ENCODE measurements at places on chromosomes 5 and 9. TPM values are rescaled to one million over a fixed set of nuclear protein-coding genes. Genes with fewer than 3 reads are reported as not detected.
A peak's percentile ranks its signal among the peaks of the same experiment; 100 is the strongest.

GRCh38 chr9:134627417-134628353 lies 13.9 kb upstream of the COL5A1 start:
- peak; percentile 83 for DNase-seq

DDX4 gene
- total RNA-seq, result not detected

DNA sequence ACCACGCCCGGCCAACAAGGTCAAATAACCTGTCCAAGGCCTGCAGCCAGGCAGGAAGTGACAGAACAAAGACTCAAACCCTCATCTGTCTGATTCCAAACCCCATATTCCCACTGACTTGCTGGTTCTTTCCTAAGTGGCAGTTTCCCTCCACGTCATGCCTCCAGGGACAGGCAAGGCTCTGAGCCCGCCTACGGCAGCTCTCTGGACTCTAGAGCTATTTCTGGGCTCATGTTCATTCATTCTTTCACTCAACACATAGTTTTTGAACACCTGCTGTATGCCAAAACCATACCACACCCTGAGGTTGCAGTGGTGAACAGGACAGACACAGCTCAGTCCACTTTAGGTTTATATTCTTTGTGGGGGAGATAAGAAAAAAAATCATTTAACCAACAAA lies 5.2 kb upstream of the FBP1 start:
- no peak for DNase-seq

- DNase-seq, result no peak
Observed at GRCh38 chr5:154198611-154199230, 8.2 kb downstream of the GALNT10 start.

SMC2 gene
- total RNA-seq, result 5.0 TPM

GRCh38 chr9:112757282-112757883 lies 6.8 kb downstream of the SNX30 start:
- DNase-seq, result peak; percentile 26

GRCh38 chr5:176415240-176415951 lies 943 bp downstream of the CLTB start:
- peak; percentile 72 for DNase-seq

DNA sequence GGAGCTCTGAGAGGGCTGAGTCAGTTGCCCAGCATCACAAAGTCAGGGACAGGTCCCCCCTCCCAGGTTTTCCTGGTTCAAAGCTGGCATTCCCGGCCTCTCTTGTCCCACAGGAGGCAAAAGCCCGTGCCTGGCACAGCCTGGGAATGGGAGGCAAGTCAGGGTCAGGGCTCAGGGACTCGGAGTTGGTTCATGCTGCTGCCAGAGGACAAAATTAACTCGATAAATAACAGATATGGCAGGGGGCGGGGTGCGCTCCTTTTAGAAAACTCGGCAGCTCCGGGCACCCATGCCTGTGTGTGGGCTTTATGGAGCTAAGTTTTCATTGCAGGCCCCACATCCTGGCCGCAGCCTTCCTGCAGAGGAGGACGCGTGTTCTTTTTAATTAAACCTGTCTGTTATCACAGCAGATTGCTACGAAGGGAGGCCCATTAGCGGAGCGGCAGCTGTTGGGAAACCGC lies 62.8 kb upstream of the LMX1B start:
- DNase-seq, result no peak

Data from lower leg skin (tissue), 4 donors.